Activated CD8-positive, alpha-beta T cell treated with anti-CD3 and anti-CD28 coated beads for 36 hours (primary cell): ENCODE measurements at places on chromosomes 7 and 10. TPM values are rescaled to one million over a fixed set of nuclear protein-coding genes. Genes with fewer than 3 reads are reported as not detected.

IFIT3 gene
- total RNA-seq: 21.8 TPM

CARD11 gene
- 103 TPM for total RNA-seq

HOXA6 gene
- total RNA-seq: not detected

GRCh38 chr10:132946-133898 lies 2.0 kb upstream of the ZMYND11 start:
- DNase-seq: no peak

- no peak for DNase-seq
Measured at GRCh38 chr10:21832821-21833130, 170.8 kb downstream of the DNAJC1 start.

DNA sequence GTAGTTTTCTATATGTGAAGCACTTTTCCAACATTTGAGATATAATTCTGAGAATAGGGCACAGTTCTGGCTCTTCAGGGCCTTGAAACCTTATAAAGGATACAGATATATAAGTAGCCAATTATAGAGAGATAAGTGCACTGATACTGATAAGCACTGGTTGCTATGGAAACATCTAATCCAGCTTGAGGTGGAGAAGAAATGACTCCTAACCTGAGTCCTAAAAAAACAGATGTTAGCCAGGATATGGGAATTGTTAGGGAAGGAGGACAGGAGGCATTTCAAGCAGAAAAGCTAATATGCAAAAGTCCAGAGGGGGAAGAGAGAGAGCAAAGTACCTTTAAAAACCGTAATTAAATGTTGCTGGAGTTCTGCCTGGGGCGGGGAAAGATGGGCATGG lies 30.8 kb downstream of the STRIP2 start:
- DNase-seq: no peak

DNA sequence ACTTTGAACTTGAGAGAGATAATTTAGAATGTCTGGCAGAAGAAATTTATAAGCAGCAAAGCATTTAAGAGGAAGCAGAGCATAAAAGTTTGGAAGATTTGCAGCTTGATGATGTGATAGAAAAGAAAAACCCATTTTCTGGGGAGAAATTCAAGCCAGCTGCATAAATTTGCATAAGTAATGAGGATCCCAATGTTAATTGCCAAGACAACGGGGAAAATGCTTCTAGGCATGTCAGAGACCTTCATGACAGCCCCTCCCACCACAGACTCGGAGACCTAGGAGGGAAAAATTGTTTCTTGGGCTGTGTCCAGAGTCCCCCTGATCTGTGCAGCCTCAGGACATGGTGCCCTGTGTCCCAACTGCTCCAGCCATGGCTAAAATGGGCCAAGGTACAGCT lies 263.6 kb upstream of the POT1 start:
- no peak for DNase-seq

DNA sequence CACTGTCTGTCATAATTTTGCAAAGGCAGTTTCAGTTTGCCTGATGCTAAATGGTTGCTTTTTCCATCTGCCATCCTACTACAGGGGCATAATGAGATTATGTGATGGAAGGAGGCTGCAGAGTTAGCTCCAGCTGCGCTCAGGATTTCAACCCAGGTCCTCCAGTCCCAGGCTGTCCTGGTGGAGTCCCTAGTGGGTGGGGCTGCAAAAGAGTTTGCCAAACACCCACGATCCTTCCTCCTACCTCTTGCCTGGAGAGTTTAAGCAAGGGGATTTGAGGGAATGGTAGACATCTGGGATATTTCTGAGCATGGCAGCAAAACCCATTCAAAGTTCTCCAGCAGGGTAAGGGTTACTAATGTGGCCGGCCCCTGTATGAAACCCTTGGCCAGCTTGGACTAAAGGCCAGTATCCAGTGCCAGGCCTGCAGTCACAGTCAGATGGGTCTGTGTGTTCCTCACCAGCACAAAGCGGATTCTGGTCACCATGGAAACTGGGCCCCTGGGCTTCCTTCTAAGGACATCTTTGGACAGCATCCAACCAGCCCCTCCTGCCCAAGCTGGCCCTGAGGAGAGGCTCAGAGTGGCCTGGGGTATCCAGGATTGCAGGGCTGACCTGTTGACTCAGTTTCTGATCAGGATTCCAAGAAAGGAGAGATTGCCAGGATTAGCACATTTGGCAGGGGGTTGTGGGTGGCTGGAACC lies 42.7 kb upstream of the CHST3 start:
- DNase-seq: no peak
